ENCODE measurements at places on chromosomes 5 and 9.

DNA sequence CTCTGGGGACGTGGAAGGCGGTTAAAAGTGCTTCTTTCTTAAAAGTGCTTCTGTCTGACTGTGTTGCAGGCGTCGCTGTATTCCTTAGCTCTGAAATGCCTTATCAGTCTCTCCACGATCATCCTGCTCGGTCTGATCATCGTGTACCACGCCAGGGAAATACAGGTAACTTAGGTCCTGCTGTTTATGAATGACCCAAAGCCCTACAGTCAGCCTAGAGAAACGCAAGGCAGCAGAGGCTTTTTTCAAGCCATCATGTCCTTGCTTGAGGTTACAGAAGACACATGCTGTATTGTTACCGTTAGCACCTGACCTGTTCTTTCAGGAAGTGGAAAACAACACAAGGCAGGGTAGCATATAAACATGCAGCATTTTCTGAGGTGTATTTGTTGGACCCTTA lies 2.0 kb downstream of the KCNN2 start:
- no peak for DNase-seq

GRCh38 chr9:90515510-90515909 lies 127.1 kb downstream of the DIRAS2 start:
- DNase-seq, result no peak

- DNase-seq, result no peak
Measured at GRCh38 chr5:157468293-157468965, 8.4 kb downstream of the NIPAL4 start.

DNA sequence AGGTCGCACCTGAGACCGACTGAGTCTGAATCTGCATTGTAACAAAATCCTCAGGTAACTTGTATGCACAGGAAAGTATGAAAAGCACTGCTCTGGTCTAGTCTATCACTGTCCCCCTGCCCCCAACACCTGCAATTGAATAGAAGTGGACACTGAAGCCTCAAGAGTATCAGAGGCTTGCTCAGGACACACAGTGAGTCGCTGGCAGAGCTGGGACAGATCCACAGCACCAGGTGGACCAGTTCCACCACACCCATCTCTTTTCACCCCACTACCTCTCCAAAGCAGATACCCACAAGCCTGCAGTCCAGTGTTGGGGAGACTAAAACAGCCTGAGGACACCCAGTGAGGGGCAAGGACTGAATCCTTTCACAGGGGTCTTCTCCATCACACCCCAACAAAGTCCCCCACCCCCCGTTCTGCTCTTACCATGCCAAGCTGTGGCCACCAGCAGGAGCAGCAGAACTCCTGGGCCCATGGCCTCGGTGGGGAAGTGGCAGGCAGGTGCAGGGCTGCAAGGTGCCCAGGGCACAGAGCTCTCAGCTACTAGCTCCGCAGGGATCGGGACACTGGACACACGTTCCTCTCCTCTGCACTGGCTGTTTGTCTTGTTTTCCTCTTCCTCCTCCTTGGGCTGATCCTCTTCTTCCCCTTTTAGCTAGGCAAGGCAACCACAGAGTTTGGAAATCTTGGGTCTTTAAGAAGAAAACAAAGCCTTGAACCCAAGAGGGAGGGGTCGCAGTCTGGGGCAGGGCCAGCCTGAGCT lies at the start of gene CSF1R:
Gene CSF1R (minus strand): TSS at position 605 of the 766 bp plus-strand sequence. CDS start 127 bp downstream, at position 478.
- DNase-seq, result no peak

- DNase-seq, result no peak
Measured at GRCh38 chr9:131942146-131942720, 137.4 kb downstream of the MED27 start.

GRCh38 chr9:68643901-68644809 lies 60.9 kb upstream of the PIP5K1B start:
- DNase-seq, result peak; percentile 83

- no peak for DNase-seq
Measured at GRCh38 chr9:129594632-129595031, 26.3 kb downstream of the C9orf50 start.

DNA sequence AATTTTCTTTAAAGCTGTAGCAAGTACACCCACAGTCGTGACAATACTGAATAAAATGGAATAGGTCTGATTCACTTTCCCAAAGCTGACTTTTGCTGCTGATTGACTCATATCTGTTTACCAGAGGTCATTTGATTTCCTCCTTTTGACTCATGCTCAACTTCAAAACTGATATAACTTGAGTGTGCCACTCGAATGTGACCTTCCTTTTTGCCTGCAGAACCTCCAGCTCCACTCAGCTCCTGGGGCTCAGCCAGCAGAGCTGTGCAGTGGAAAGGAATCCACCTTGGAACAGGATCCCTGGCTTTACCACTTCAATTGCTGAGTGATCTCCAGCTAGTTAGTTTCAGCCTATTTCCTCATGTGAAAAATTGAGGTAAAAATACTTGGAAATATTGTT lies 84.1 kb downstream of the FEM1C start:
- no peak for DNase-seq

DNA sequence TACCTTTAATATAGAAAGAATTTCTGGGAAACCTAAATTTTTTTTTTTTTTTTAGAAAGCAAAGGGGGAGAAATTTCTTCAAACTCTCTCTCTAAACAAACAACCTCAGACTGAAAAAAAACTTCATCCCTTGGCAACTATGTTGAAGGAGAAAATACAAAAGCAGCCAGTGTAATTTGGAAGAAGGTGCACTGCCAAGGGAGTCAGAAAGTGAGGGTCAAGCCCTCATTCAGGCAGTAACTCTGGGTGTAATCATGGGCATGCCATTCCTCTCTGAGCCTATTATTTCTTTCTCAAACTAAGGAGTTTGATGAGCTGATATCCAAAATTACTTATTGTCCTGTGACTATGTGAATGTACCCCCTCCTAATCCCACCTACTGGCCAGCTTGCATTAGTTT lies 203.1 kb downstream of the BRINP1 start:
- DNase-seq, result no peak

- no peak for DNase-seq
Measured at GRCh38 chr5:167229751-167230150, 1061.7 kb upstream of the WWC1 start.

- DNase-seq, result no peak
Measured at GRCh38 chr5:60718166-60718892, 18.4 kb upstream of the DEPDC1B start.

DNA sequence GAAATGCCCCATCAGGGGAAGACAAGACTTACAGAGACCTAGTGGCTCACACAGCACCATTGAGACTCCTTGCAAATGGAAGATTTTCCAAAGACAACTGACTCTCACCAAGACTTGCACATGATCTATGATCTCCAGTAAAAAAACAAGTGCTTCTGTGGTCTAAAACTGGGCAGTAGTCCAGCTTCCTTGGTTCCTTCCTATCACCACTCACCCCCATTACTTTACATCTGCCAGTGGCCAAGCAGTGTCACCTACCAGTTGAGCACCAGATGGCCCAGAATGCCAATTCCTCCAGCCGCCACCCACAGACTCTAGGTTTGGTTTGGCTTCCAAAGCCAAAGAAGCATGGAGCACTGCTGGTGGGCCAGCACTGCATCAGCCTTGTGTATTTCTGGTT lies 47.7 kb downstream of the SH3TC2 start:
- DNase-seq, result no peak

All from B cell (primary cell).